ENCODE measurements at places on chromosomes 7 and 10. TPM values are rescaled to one million over a fixed set of nuclear protein-coding genes. Genes with fewer than 3 reads are reported as not detected.

DNA sequence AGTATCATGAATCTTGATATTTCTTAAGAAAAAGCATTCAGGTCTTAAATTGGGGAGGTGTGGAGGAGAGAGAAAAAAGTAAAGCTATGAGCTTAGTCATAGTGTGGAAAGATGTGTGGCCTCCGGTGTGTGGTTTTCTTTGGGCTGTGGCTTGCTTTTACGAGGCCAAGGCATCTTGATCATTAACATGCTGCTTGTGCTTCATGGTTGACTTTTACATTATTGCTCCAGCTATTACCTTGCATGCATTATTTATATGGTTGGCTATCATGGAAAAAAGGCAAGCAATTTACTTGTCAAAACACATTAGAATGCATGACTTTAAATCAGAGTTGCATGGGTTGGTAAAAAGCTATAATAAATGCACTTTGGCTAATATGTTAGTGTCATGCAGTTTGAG is 300.7 kb upstream of the ADARB2 start:
- no peaks in the 10 kb centered on the region for H3K4me1 ChIP-seq
- H3K36me3 ChIP-seq = no peaks in the 10 kb centered on the region
- no peak overlapping the region for H3K27ac ChIP-seq

MRC1 gene
- not detected for total RNA-seq

DNA sequence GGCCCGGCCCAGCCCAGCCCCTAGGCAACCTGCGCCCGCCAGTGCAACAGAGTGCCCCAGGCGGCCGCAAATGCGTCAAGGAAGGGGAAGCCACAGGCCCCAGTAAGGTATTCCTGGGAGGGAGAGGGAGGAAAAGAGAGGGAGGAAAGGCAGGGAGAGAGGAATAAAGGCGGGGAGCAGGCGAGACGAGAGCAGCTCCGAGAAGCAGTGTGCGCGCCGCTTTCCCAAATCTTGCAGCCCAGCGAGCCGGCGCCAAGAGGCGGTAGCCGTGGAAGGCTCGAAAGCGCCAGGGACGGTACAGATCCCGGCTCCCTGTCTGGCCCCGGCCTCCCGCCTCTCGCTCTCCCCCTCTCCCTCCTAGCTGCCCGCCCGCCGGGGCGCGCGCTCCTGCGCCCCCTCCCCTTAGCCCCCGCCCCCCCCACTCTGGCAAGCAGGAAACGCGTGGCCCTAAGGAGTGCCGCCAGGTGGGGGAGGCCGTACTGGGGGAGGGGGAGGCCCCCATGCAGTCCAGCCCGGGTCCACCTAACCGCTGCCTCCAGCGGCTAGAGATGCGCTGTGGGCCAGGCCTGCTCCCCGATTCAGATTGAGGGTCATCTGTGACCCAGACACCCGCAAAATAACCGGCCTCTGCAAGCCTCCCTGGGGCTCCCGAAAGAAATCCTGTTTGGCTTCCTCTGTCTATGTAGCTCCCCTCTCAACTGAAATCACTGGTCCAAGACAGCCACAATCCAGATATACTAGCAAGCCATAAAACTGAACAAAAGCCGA is 4.3 kb downstream of the HOXA10 start:
- no peak for DNase-seq
- no peak overlapping the region for H3K27ac ChIP-seq
- H3K36me3 ChIP-seq = no peaks in the 10 kb centered on the region
- peaks cover 72% of the 10 kb centered on the region for H3K27me3 ChIP-seq
- peaks cover 37% of the 10 kb centered on the region for H3K4me1 ChIP-seq

DNA sequence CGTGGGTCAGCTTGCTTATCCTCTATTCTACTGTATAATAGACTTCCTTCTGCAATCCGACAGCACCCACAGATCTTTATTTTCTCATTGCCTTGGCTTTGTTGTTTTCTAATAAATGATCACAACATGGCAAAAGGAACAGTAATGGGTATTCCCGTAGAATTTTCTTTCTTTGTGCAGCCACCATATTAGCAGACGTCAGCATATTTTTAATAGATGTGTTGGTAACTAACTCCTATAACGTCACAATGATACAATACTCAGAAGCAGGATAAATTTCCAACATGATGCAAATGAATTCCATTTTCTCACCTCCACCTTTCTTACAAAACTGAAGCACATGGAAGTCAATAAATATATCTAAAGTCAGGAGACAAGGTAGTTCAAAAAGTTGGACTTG is 617.6 kb downstream of the MAGI2 start:
- H3K36me3 ChIP-seq = no peaks in the 10 kb centered on the region
- no peaks in the 10 kb centered on the region for H3K4me1 ChIP-seq
- no peak for DNase-seq
- no peaks in the 10 kb centered on the region for H3K27me3 ChIP-seq

DNA sequence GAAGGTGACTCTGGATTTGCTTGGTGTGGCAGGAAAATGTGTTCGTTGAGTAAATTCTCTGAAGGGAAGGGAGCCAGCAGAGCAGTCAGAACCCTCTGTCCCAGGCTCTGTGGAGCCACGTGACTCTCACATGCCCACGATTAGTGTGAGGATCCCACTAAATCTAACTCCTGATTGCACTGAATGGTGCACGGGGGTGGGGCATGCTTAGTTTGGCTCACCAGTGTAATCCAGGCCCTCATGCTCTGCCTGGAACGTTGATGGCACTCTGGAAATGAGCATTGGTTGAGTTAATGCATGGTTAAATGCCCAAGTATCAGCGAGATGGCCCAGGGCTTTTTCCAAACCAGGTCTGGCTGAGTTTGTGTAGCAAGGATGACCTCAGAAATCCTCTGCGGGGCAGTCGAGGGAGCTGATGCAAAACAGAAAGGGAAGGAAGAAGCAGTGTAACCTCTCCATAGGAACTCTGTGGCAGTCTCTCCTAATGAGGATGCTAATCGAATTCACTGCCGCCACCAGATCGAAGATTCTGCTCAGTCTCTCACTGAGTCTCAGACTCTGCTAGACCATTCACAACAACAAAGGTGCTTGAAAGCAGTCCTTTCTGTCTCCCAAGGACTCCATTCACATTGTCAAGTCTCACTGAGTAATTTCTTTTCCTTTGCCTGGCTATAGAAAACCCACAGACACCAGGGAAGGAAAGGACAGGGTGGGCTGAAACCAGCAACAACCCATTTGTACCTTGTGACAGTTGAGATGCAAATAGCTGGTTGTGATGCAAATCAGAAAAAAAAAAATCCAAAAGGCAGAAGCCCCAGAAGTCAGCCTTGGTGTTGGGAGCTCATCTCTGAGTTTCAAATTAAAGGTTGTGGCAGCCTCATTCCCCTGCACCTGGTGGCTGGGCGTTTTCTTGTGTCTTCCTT is 98.1 kb downstream of the C10orf105 start:
- no peaks in the 10 kb centered on the region for H3K4me1 ChIP-seq
- no peaks in the 10 kb centered on the region for H3K36me3 ChIP-seq
- no peak overlapping the region for H3K27ac ChIP-seq
- no peak overlapping the region for H3K4me3 ChIP-seq
- H3K27me3 ChIP-seq = no peaks in the 10 kb centered on the region

DNA sequence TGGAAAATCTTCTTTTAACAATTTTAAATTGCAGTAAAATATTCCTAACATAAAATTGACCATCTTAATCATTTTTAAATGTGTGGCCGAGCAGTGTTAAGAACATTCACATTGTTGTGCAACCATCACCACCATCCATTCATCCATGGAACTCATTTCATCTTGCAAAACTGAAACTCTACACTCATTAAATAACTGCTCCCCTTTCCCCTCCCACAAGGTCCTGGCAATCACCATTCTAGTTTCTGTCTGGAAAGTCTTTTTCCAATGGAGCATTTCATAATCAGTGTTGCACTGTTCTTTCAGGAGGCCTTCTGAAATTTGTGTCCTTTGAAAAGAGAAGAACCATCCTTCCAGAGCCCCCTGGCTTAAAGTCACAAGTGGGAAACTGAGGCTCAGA is 233.1 kb downstream of the PLXNA4 start:
- no peaks in the 10 kb centered on the region for H3K36me3 ChIP-seq
- peaks cover 15% of the 10 kb centered on the region for H3K27me3 ChIP-seq
- no peak overlapping the region for H3K4me3 ChIP-seq
- no peak for DNase-seq
- H3K27ac ChIP-seq = no peak overlapping the region

DNA sequence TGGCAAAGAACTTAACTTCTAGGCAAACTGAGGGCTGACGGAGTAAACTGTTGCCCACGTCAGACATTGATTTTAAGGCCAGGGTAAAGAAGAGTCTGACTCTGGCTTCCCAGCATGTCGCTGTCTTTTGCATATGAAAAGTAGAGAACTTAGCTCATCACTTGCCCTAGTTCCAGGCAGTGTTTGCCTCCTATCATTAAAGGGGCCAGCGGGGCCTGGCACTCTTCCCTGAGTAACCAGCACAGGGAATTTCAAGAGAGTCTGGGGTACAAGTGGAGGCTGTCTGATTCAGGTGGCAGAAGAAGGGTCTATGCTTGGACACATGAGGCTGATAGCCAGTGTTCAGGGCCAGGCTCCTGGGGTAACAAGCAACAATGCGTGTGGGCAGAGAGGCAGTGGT is 4.8 kb downstream of the DENND2A start:
- no peak overlapping the region for H3K4me3 ChIP-seq
- H3K27me3 ChIP-seq = peaks cover 32% of the 10 kb centered on the region
- no peak overlapping the region for H3K27ac ChIP-seq

DNA sequence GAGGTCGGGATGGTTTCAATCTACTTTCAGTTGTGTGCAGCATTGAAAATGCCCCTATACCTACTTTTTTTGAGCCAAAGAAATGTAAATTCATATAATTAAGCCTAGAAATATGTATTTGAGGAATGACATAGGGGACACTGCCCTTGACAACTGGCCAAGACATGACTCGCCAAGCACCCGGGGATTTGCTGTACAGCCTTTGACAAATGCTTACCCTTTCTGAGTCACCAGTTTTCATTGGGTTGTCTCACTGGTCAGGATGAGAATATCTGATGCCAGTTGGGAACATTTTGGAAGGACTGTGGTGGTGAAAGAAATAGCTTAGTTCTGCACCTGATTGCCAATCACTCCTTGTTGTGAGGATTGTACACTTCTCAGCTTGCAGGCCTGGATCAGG is 166.8 kb upstream of the HABP2 start:
- no peak overlapping the region for H3K4me3 ChIP-seq
- no peaks in the 10 kb centered on the region for H3K36me3 ChIP-seq
- peaks cover 3% of the 10 kb centered on the region for H3K27me3 ChIP-seq

DNA sequence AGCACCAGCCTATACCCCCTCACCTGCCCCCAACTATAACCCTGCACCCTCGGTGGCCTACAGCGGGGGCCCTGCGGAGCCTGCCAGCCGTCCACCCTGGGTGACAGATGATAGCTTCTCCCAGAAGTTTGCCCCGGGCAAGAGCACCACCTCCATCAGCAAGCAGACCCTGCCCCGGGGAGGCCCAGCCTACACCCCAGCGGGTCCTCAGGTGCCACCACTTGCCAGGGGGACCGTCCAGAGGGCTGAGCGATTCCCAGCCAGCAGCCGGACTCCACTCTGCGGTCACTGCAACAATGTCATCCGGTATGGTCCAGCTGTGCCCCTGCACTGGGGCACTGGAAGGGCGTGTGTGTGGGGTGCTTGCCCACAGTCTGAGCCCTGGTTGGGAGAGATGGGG is 40.0 kb upstream of the BMPR1A start:
- H3K4me3 ChIP-seq = no peak overlapping the region
- H3K4me1 ChIP-seq = peaks cover 4% of the 10 kb centered on the region
- no peaks in the 10 kb centered on the region for H3K36me3 ChIP-seq
- no peak for DNase-seq
- H3K27me3 ChIP-seq = no peaks in the 10 kb centered on the region
- H3K27ac ChIP-seq = no peak overlapping the region

DNA sequence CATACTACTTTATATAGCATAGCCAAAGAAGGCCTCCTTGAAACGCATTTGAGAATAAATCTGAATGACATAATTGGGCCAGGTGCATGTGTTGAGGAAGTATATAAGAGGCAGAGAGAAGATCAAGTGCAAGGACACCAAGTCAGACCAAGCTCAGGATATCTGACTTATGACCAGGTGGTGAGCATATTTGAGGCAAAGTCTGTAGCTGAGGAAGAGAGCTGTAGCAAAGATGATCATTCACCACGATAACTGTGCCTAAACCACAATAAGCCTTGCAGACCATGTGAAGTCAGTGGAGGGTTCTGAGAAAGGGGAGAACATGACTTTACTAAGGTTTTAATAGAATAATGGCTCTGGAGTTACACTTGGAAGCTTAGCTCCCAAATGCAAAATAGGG is 292.3 kb downstream of the SORCS1 start:
- no peak overlapping the region for H3K27ac ChIP-seq
- no peak for DNase-seq
- H3K27me3 ChIP-seq = no peaks in the 10 kb centered on the region
- H3K4me3 ChIP-seq = no peak overlapping the region

ELFN1 gene
- total RNA-seq = 0.36 TPM

ARHGAP22 gene
- total RNA-seq = not detected

- DNase-seq = no peak
- no peaks in the 10 kb centered on the region for H3K4me1 ChIP-seq
- H3K4me3 ChIP-seq = no peak overlapping the region
- peaks cover 25% of the 10 kb centered on the region for H3K27me3 ChIP-seq
- H3K36me3 ChIP-seq = no peaks in the 10 kb centered on the region
- no peak overlapping the region for H3K27ac ChIP-seq
Observed at GRCh38 chr7:135768467-135768866, 19.9 kb upstream of the FAM180A start.

DNA sequence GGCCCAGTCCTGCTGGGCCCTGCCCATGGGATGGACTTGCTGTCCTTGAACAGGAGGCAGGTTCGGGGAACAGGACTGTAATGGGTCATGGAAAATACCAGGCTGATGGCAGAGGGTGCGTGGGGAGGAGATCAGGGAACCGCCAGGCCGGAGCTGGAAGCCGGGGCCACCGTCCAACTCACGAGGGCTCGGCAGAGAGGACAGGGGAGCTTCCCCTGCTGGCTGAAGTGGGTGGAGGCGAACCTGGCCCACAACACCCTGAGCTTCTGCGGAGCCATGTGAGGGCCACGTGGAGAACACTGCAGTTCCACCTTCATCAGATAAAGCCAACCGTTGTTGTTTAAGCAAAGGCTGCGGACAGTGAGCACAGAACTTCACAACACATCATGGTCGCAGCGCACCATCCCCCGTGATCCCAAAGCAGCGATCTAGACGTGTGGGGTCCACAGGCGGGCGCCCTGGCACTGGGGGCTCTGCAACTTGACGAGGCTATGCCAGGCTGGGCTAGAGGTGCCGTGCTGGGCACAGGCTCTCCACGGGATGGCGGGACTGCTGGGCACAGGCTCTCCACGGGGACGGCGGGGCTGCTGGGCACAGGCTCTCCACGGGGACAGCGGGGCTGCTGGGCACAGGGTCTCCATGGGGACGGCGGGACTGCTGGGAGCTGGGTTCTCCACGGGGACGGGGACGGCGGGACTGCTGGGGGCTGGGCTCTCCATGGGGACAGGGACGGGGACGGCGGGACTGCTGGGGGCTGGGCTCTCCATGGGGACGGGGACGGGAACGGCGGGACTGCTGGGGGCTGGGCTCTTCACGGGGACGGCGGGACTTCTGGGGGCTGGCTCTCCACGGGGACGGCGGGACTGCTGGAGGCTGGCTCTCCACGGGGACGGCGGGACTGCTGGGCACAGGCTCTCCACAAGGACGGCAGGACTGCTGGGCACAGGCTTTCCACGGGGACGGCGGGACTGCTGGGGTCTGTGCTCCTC is 473.4 kb downstream of the DNAJB6 start:
- DNase-seq = no peak
- H3K27me3 ChIP-seq = no peaks in the 10 kb centered on the region
- no peak overlapping the region for H3K4me3 ChIP-seq
- no peak overlapping the region for H3K27ac ChIP-seq
- no peaks in the 10 kb centered on the region for H3K36me3 ChIP-seq

Data from activated CD8-positive, alpha-beta T cell treated with anti-CD3 and anti-CD28 coated beads for 36 hours (primary cell).